MCF 10A (cell line): ENCODE measurements at places on chromosomes 16 and 17.

GRCh38 chr16:56872863-56873391, 7.9 kb downstream of the SLC12A3 start:
- DNase-seq = no peak

DNA sequence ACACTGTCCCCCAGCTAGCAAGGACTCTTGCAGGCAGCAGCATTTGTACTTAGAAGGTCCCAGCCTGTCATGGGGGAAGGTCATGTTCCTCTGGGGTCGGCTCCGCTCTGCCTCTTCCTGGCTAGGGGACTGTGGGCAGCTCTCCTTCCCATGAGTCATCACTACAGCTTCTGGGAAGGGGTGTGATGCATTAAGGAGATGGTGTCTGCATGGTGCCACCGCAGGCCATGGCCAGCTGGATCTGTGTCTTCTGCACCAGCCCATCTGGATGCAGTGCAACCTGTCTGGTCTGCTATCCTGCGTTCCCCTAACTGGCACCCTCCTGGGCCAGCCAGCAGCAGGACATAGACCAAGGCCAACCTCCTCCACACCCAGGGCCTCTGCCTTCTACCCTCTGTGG, 6.3 kb downstream of the STARD3 start:
- DNase-seq = no peak

DNA sequence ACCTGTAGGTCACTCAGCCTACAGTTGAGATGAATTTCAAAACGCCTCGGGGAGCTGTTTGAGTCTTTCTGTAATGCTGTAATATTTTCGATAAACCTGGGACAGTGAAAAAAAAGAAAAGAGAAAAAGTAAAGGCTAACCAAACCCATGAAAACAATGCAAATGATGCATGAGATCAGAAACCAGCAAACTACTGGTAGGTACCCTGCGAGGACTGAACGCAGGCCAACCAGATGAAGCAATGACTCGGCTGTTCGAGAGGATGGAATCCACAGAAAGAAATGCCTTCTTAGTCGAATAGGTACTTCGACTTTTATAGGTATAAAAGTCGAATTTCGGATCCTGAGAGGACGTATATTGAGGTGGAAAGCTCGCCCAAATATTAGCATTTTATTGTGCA, 509 bp upstream of the ATAD5 start:
- DNase-seq = peak; percentile 30

- no peak for DNase-seq
Observed at GRCh38 chr16:373020-373598, 2.8 kb upstream of the MRPL28 start.

DNA sequence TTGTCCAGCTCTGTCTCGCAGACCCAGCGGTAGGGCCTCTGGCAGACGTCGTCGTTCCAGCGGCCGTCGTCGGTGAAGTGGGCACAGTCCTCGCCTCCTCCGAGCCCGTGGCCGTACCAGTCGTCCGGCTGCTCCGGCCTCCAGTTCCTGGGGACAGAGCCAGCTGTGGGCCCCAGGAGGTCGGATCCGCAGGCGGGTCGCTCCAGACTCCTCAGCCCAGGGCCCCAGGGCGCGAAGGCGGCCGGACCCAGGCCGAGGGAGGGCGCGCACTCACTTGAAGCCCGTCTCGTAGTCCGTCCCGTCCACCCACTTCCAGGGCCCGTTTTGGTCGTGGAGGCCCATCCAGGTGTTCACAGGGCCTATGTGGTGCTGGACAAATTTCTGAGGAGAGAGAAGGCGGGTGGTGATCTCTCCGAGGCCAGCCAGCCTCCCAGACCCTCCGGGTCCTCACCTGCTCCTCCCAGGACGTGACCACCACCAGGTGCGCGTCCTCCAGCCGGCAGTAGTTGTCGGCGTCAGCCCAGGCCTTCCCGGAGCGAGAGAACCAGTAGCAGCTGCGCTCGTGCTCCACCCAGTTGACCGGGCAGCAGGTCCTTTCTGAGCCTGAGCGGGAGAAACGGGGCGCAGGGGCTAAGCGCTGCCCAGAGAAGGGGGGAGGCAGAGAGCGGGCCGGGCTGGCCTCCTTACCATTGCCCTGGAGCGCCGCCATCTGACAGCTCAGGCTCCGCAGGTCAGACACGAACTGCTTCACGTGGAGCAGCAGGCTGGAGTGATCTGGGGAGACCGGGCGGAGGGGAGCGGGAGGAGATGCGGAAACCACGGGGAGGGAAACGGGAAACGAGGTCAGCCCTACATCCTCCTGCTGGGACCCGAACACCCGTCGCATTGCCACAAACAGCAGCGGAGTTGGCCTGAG, 5.2 kb downstream of the ASGR1 start:
- no peak for DNase-seq

DNA sequence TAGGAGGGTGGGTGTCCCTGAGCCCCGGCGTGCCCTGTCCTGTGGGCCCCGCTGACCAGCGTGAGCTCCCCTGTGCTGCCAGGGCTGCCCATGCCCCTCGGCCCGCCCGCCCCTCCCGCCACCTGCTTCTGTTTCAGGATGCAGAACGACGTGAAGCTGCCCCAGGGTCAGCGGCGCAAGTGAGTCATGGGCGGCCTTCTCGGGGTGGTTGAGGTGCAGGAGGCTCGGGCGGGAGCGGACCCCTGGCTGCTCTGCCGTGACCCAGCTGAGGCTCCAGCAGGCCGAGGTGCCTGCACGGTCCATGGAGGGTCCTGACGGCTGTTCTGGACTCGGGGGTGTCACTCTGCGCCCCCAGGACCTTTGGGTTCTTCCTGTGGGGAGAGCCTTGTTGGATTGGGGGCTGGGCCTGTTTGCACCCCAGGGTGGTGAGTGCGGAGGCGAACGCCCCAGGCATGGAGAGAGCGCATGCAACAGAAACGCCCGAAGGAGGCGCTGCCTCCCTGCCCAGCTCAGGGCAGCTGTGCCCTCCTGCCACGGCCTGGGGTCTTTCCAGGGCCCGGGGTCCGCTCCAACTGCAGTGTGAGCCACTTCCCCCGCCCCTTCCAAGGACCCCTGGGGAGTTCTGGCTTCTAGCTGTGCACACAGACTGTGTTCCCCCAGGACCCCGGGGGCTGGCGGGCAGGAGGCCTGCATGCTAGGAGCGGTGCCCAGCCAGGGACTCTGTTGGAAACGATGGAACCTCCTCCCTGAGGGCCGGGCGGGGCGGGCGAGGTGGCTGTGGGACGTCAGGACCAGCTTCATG, 4.0 kb downstream of the SLC25A10 start:
- no peak for DNase-seq

GRCh38 chr16:12459391-12460063, 344.2 kb downstream of the CPPED1 start:
- DNase-seq = no peak

DNA sequence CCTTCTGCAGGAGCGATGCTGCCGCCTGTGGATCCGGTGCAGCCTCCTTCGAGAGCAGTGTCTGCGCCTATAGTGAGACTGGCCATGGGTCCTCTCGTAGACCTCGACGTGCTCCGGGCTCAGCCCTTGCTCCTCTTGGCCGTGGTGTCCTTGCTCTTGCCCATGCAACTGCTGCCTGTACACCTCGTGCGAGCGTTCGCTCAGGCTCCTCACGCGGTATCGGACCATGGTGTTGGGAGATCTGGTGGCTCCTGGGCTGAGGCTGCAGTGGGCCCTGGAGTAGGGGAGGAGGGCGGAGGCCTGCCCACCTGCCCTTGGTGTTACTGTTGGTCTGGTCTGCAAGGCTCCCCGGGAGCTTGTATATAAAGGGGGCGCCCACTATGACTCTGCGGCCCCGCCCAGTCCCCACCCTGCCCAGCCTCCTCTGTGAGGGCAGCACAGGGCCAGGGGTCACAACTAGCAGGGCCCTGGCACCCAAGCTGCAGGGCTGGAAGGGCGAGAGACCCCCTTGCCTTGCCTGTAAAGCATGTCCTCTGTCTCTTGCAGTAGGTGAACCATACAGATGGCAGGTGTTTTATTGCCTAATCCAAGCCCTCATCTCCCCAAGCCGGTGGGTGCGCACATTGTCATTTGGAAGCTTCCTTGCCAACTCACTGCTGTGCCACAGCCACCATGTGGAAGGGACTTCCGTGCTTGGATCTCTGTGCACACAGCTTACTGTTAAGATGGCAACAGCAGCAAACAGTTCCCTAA, at the start of gene PRM2:
Gene PRM2 (minus strand): TSS at position 338 of the 753 bp plus-strand sequence. CDS start 110 bp downstream, at position 228.
- DNase-seq = no peak

DNA sequence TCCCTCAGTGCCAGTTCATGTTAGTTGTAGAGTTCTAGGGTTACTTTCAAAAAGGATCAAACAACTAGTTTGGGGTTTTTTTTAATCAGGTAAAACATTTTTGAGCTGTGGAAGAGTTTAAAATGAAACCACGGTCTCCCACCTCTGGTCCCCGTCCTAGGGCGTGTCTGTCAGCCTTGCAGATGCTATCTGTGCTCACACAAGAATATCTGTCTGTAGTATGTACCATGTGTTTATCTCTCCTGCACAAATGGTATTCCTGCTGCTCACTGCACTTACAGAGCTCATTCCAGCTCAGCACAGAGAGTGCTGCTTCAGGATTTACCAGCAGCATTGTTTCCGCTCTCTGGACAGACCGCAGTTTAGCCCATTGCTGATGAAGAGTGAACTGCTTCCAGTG, 38.9 kb downstream of the UBN1 start:
- DNase-seq = no peak

DNA sequence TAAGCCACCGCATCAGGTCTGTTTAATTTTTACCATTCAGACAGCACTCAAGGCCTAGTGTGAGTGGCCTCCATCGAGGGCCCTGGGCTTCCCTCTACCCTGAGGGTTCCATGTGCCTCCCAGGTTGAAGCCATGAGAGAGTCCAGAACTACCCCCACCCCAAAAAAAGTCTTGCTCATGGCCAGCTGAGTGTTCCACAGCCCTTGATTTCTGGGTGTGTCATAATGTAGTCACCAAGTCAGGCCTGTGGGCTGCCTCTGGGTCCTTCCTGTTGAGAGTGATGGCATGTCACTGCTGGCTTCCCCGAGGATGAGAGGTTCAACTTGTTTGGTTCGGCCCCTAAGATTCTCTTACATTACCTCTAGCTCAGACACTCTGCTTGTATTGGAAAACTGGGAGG, 100.6 kb downstream of the PITPNC1 start:
- DNase-seq = peak; percentile 24
